ENCODE measurements at places on chromosomes 11 and 22. TPM values are rescaled to one million over a fixed set of nuclear protein-coding genes. Genes with fewer than 3 reads are reported as not detected.
A peak's percentile ranks its signal among the peaks of the same experiment; 100 is the strongest.

DNA sequence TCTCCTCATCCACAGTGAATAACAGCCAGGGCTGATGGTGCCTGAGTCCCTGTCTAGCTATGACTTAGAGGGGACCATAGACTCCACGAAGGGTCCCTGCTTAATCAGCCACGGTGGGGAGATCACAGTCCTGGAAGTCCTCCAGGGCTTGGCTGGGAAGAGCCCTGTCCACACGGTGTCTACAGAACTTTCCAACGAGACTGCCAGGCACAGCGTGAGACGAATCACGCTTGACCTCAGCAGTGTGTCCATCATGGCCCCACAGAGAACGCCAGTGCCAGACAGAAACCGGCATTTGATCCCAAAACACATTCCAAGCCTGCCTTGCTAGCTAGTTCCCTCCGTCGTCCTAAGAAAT is 143.4 kb downstream of the CRYBB2 start:
- H3K4me3 ChIP-seq: no peak overlapping the region
- no peaks in the 10 kb centered on the region for H3K27me3 ChIP-seq
- H3K36me3 ChIP-seq: no peaks in the 10 kb centered on the region
- H3K27ac ChIP-seq: no peak overlapping the region

DNA sequence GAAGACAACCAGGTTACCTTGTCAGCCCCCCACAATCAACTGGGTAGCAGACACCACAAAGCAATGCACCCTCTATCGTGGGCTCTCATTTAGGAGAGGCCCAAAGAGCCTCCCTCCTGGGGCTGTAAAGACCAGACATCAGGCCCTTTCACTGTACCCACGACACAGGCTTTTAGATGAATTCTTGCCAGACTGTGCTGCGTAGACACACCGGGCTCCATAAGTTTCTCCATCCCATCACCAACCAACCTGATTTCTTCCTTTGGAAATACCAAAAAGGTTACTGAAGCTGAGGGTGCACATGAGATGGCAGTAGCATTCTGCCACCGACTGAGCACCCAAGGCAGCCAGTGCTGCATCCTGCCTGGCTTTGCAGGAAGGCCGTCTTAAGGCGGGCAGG is 46.4 kb upstream of the SLC25A1 start:
- DNase-seq: no peak
- H3K27me3 ChIP-seq: no peaks in the 10 kb centered on the region
- H3K4me3 ChIP-seq: no peak overlapping the region
- H3K27ac ChIP-seq: no peak overlapping the region
- no peaks in the 10 kb centered on the region for H3K4me1 ChIP-seq

- no peaks in the 10 kb centered on the region for H3K36me3 ChIP-seq
- H3K4me1 ChIP-seq: no peaks in the 10 kb centered on the region
- H3K27ac ChIP-seq: no peak overlapping the region
- H3K27me3 ChIP-seq: no peaks in the 10 kb centered on the region
- H3K4me3 ChIP-seq: no peak overlapping the region
These were observed 66.3 kb downstream of the ZC3H12C start for GRCh38 chr11:110159476-110159875.

GRCh38 chr11:13221722-13222121 is 55.9 kb upstream of the BMAL1 start:
- no peaks in the 10 kb centered on the region for H3K4me1 ChIP-seq
- H3K36me3 ChIP-seq: no peaks in the 10 kb centered on the region
- H3K27ac ChIP-seq: no peak overlapping the region
- DNase-seq: no peak

DNA sequence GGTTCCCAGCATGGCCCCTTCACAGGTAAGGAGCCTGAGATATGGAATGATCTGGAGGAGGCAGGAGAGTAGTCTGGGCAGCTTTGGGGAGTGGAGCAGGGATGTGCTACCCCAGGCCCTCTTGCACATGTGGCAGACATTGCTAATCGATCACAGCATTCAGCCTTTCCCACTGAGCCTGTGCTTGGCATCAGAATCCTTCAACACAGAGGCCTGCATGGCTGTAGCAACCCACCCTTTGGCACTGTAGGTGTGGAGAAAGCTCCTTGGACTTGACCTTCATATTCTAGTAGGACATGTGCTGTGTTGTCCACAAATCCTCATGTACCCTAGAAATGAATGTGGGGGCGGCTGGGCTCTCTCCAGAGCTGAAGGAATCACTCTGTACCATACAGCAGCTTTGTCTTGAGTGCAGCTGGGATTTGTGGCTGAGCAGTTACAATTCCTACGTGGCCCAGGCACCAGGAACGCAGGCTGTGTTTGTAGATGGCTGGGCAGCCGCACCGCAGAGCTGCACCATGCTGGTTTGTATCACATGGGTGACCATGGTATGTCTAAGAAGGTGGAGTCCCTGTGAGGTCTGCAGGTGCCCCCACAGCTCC is 21.8 kb upstream of the PPP6R3 start:
- H3K27me3 ChIP-seq: no peaks in the 10 kb centered on the region
- DNase-seq: no peak
- no peak overlapping the region for H3K27ac ChIP-seq
- H3K36me3 ChIP-seq: peaks cover 2% of the 10 kb centered on the region
- H3K4me3 ChIP-seq: no peak overlapping the region

DNA sequence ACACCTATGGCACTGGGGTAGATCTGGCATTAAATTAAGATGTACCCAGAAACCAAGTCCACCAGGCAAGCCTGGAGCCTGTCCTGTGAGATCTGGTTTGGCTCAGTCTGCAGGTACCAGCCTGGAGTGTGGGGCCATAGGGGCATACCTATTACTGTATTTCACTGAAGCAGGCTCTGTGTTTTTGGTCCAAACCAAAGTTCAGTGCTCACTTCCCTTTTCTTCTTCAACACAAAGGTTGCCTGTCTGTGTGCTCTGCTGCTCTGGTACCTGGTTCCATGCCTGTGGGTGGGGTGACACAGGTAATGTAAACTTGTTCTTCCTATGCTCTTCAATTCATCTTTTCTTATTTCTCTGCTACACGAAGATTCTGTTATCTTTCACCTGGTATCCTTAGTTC is 19.8 kb upstream of the GLYATL2 start:
- DNase-seq: no peak
- peaks cover 9% of the 10 kb centered on the region for H3K27me3 ChIP-seq
- no peaks in the 10 kb centered on the region for H3K36me3 ChIP-seq
- no peaks in the 10 kb centered on the region for H3K4me1 ChIP-seq

GRCh38 chr11:83816572-83817187 is 530.5 kb upstream of the CCDC90B start:
- no peaks in the 10 kb centered on the region for H3K27me3 ChIP-seq
- H3K36me3 ChIP-seq: no peaks in the 10 kb centered on the region
- H3K4me3 ChIP-seq: no peak overlapping the region
- H3K27ac ChIP-seq: no peak overlapping the region
- H3K4me1 ChIP-seq: no peaks in the 10 kb centered on the region

GRCh38 chr11:9276571-9276970 is 11.4 kb upstream of the DENND5A start:
- H3K27ac ChIP-seq: no peak overlapping the region
- H3K27me3 ChIP-seq: no peaks in the 10 kb centered on the region
- H3K4me1 ChIP-seq: peaks cover 16% of the 10 kb centered on the region
- no peak overlapping the region for H3K4me3 ChIP-seq
- H3K36me3 ChIP-seq: peaks cover 6% of the 10 kb centered on the region
- no peak for DNase-seq

- no peak for DNase-seq
- no peaks in the 10 kb centered on the region for H3K27me3 ChIP-seq
- H3K4me3 ChIP-seq: no peak overlapping the region
These were observed 30.6 kb downstream of the MUC6 start for GRCh38 chr11:1005928-1006327.

DNA sequence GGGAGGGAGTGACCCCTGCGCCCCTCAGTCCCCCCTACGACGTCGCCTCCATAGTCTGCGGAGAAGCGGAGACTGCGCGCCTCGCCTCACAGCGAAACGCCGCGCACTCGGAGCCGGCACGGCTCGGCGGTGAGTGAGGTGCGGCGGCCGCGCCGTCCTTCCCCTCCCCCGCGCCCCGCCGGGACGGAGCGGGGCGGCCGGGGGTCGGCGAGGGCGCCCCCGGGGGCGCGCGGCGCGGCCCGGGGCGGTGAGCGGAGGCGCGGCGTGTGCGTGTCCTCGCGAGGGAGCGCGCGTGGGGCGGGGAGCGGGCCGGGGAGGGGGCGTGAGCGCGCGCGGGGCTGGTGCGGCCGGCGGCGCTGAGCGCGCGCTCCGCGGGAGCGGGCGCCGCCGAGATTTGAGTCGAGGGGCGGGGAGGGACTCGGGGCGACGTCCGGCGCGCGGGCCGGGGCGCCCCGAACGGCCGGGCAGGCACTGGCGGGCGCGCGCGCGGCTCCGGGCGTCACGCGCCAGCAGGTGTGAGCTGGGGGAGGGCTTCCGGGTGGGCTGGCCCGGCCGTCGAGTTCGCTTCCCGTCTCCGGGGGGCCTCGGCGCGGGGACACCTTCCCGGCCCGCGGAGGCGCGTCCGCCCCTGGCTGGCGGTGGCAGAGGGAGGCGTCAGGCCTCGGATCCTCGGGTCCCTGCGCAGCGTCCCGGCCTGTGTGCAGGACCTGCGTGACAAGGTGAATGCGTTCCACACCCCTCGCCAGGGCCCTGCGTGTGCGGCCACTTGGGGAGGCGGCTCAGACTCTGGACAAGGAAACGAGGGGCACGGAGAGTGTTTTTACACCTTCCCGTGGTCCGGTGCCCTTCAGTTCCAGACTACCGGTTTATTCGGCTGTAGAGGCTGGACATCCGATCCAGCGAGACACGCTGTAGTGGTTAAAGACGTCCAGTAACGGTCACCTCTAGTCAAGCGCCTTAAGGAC is 50.4 kb downstream of the FAM83F start:
- H3K36me3 ChIP-seq: peaks cover 3% of the 10 kb centered on the region
- H3K4me1 ChIP-seq: peaks cover 32% of the 10 kb centered on the region
- H3K27me3 ChIP-seq: no peaks in the 10 kb centered on the region
- H3K4me3 ChIP-seq: peak overlapping the region; percentile 87
- peak overlapping the region; percentile 99 for H3K27ac ChIP-seq

DNA sequence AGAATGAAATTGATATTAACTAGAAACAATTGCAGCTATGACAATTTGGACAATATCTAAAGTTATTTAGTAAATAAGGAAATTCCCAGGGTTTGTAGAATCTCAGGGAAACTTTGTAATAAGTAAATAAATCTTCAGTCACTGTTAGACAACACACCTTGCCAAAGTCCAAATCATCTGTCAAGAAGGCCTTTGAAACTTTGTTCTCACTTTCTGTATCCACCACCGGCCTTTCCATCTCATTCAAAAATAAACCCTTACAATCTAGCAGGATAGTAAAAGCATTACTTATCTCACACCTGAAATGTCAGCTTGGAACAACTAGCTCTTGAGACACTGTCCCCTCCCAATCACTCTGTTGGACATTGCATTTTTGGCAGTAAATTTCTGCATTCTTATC is 7.9 kb downstream of the NNMT start:
- H3K27ac ChIP-seq: no peak overlapping the region
- no peaks in the 10 kb centered on the region for H3K36me3 ChIP-seq
- no peak overlapping the region for H3K4me3 ChIP-seq
- H3K27me3 ChIP-seq: peaks cover 33% of the 10 kb centered on the region
- DNase-seq: no peak
- H3K4me1 ChIP-seq: no peaks in the 10 kb centered on the region

DNA sequence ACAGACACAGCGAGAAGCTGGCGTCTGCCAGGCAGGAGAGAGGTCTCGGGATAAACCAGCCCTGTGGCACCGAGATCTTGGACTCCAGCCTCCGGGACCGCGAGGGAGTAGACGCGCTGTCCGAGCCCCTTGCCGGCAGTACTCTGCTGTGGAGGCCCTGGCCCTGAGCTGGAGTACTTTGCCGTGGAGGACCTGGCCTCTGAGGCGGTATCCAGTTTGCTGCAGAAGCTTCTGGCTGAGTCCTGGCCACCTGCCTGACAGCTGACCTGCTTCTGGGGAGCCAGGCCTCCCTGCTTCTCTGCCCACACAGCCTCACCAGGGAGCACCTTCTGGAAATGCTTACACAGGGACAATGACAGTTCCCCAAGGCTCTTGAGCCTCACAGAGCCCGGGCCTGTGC is 31.6 kb upstream of the CARS1 start:
- no peak for DNase-seq
- no peaks in the 10 kb centered on the region for H3K36me3 ChIP-seq
- no peaks in the 10 kb centered on the region for H3K27me3 ChIP-seq

- no peak for DNase-seq
- H3K36me3 ChIP-seq: no peaks in the 10 kb centered on the region
- H3K4me3 ChIP-seq: no peak overlapping the region
- H3K27me3 ChIP-seq: peaks cover 1% of the 10 kb centered on the region
- H3K27ac ChIP-seq: no peak overlapping the region
These were observed 8.5 kb upstream of the FEZ1 start for GRCh38 chr11:125504580-125504979.

- DNase-seq: peak; percentile 63
- peak within 1 kb of the TSS; percentile 71 for H3K4me3 ChIP-seq
- peak within 1 kb of the TSS; percentile 47 for H3K27ac ChIP-seq
- no peaks in the 10 kb centered on the region for H3K36me3 ChIP-seq
- peaks cover 6% of the 10 kb centered on the region for H3K4me1 ChIP-seq
These were observed at the start of gene ME3 for GRCh38 chr11:86672007-86672621. Gene ME3 (minus strand): TSS chr11:86672616.

- no peak overlapping the region for H3K4me3 ChIP-seq
- peaks cover 14% of the 10 kb centered on the region for H3K27me3 ChIP-seq
- H3K36me3 ChIP-seq: no peaks in the 10 kb centered on the region
- H3K27ac ChIP-seq: no peak overlapping the region
These were observed 38.4 kb upstream of the RTL6 start for GRCh38 chr22:44536411-44536810.

- peaks cover 10% of the 10 kb centered on the region for H3K36me3 ChIP-seq
- no peak overlapping the region for H3K27ac ChIP-seq
- no peak for DNase-seq
- H3K27me3 ChIP-seq: no peaks in the 10 kb centered on the region
- no peaks in the 10 kb centered on the region for H3K4me1 ChIP-seq
These were observed 148.2 kb downstream of the TBC1D22A start for GRCh38 chr22:46910624-46911023.

DNA sequence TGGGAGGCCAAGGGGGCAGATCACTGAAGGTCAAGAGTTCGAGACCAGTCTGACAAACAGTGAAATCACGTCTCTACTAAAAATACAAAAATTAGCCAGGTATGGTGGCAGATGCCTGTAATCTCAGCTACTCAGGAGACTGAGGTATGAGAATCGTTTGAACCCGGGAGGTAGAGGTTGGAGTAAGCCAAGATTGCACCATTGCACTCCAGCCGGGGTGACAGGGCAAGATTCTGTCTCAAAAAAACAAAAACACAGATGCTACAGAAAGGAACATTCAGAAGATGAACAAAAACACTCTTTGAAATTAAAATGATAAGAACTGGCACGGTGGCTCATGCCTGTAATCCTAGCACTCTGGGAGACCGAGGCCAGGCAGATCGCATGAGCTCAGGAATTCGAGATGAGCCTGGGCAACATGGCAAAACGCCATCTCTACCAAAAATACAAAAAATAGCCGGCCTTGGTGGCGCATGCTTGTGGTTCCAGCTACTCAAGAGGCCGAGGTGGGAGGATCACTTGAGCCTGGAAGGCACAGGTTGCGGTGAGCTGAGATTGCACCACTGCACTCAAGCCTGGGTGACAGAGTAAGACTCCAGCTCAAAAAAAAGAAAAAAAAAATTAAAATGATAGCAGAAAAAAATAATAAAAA is 8.5 kb downstream of the RAB6A start:
- peaks cover 47% of the 10 kb centered on the region for H3K4me1 ChIP-seq
- H3K27me3 ChIP-seq: no peaks in the 10 kb centered on the region
- no peak overlapping the region for H3K27ac ChIP-seq
- DNase-seq: no peak
- peaks cover 17% of the 10 kb centered on the region for H3K36me3 ChIP-seq

Gene TBX10
- total RNA-seq: not detected

Gene TTC36
- total RNA-seq: 0.36 TPM

Gene INSC
- 1.4 TPM for total RNA-seq

Gene BID
- 16.3 TPM for total RNA-seq

Gene DLG2
- 2.6 TPM for total RNA-seq

Gene EMID1
- total RNA-seq: not detected

All from activated CD8-positive, alpha-beta T cell treated with anti-CD3 and anti-CD28 coated beads for 36 hours (primary cell).